ENCODE measurements at places on chromosomes 4 and X.

GRCh38 chr4:77349796-77350195, 192.8 kb downstream of the CCNG2 start:
- no peak for DNase-seq

DNA sequence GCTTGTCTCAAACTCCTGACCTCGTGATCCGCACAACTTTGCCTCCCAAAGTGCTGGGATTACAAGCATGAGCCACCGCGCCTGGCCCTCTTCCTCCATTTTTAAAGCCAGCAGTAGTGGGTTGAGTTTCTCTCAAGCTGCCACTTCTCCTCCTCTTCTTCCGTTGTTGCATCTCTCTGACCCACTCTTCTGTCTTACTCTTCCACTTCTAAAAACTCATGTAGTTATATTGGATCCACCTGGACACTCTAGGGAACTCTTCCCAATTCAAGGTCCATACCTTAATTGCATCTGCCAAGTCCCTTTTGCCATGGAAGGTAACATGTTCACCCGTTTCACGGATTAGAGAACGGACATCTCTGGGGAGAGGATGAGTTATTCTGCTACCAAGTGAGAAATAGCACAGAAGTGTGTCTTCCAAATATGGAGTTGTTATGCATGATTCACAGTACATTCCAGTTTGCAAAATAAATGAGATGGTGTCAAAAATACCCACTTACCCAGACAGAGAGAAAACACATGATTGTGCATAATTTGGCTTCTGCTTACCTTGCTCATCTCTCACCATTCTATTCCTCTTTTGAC, 51.8 kb downstream of the GBA3 start:
- no peak for DNase-seq

GRCh38 chr4:95715830-95716229, 124.1 kb upstream of the PDHA2 start:
- DNase-seq, result no peak

DNA sequence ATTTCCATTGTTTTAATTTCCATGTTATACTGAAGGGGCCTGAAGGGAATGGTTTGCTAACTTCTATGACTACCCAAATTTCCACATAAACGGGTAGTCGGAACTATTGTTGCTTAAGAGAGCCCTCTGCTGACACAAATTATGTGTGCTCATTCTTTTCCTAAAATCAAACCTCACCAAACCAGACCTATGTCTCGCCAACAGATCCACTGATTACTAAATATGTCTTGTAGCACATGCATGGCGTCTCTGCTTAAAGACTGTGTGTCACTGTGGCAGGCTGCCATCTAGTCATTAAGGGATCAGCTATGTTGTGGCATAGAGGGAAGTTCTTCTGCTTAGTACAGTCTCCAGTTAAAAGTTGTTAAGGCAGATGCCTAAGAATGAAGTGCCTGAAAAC, 25.1 kb downstream of the PIR start:
- DNase-seq, result no peak

DNA sequence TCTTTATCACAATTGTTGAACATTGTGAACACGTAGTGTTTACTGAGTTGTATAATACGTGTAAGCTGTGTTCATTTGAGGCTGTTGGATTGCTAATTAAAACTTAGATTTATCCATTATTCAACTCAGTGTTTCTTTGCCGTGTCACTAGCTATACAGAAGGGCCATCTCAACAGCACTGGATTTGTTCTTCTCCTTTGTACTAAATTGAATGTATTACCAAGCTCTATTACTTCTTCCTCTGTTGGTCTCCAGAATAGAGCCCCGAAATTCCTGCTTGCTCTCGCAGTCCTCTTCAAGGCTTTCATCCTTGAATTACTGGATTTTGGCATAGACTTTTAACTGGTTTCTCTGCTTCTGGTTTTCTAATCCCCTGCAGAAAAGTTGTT, 182.8 kb downstream of the BMPR1B start:
- no peak for DNase-seq

- DNase-seq, result no peak
These were observed 803.8 kb upstream of the AMOT start for GRCh38 chrX:113644426-113644825.

- no peak for DNase-seq
These were observed 17.5 kb upstream of the IGSF1 start for GRCh38 chrX:131306601-131307000.

- DNase-seq, result no peak
These were observed 415.4 kb downstream of the SPRY1 start for GRCh38 chr4:123812066-123812390.

- no peak for DNase-seq
These were observed 20.2 kb downstream of the PDK3 start for GRCh38 chrX:24485323-24485722.

DNA sequence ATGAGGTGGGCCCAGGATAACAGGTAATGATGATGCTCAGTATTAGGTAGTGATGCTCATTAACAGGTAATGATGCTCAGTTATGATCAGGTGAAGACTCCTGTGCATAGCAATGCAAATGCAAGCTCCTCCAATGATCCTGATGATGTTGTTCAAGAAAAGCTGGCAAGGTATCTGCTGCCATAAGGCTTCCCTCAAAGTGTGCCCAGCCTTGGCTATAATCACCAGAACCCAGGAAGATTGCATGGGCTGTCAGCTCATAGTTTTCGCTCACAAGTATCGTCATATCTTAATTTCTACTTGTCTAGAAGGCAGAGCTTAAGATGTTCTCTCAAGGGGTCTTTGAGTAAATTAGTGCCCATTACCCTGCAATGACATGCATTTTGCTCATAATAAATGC, 366.2 kb upstream of the CLNK start:
- DNase-seq, result no peak

DNA sequence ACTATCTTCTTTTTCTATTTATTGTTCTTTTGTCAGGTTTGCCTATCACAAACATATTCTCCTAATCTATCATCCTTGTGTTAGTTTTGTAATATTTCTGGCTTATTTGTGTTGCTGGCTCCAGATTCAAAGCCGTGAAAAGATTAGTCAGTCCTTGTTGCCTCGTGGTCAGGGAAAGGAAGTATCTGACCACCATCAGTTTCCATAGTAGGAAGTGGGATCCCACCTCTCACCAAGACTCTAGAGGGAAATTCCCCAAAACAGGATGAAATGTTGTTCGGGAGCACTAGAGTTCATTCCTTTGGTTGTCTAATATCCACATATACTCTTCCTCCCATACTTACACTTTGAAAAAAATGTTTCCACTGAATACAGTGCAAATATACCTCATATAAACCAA, 131.0 kb upstream of the HUWE1 start:
- DNase-seq, result no peak

DNA sequence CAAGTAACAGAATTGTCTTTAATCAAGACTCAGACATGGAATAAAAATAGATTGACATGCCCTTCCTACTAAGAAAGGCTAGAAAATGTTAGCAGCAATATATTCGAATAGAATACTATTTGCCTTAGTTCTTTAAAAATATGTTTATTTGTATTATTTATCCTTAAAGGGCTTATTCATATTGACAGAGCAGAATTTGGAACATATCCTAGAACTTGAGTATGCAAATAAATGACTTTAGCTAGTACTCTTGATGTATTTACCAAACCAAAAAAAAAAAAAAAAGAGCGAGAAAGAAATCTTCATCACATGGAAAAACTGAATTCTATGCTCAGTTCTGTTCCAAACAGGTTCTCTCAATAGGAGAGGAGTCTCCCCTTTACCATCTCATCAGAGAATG, 68.9 kb upstream of the PPARGC1A start:
- DNase-seq, result no peak

GRCh38 chrX:118740276-118740889, 13.0 kb downstream of the IL13RA1 start:
- DNase-seq, result no peak

DNA sequence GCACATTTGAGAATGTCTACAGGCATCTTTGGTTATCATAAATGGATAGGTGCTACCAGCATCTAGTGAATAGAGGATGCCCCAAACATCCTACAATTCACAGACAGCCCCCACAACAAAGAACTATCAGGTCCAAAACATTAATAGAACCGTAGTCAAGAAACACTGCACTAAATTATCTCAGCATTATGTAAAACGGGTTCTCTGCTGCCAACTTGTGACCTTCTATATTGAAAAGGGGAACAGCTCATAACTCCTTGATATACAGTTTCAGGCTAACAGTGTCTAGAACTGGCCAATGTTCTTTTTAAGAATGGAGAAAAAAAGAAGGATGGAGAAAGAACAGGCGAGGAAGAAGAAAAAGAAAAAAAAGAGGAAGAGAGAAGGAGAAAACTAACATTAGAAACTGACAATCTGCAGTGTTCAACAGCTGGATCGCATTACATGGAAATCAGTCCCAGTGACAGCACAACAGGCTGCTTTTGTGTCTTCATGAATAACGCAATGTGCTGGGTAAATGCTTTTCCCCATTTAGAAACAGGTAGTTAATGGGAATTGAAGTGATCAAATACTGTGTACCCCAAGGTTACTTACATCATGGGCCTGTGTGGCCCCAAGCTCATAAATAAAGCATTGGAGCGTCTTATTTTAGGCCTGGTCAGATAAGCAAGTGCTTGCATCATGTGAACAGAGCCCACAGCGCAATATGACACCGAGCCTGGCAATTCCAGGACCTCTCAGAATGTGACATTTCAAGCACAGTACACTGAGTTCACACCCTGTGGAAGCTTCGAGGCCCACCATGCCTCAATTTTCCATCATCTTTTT, 339.5 kb downstream of the DHX15 start:
- no peak for DNase-seq

- no peak for DNase-seq
These were observed 72.6 kb downstream of the DMD start for GRCh38 chrX:33138677-33139249.

- no peak for DNase-seq
These were observed 2.3 kb downstream of the TBL1X start for GRCh38 chrX:9467146-9467545.

- DNase-seq, result no peak
These were observed 3.4 kb downstream of the MAGEB5 start for GRCh38 chrX:26219351-26219750.

- no peak for DNase-seq
These were observed 128.9 kb downstream of the REELD1 start for GRCh38 chr4:146343199-146343598.

DNA sequence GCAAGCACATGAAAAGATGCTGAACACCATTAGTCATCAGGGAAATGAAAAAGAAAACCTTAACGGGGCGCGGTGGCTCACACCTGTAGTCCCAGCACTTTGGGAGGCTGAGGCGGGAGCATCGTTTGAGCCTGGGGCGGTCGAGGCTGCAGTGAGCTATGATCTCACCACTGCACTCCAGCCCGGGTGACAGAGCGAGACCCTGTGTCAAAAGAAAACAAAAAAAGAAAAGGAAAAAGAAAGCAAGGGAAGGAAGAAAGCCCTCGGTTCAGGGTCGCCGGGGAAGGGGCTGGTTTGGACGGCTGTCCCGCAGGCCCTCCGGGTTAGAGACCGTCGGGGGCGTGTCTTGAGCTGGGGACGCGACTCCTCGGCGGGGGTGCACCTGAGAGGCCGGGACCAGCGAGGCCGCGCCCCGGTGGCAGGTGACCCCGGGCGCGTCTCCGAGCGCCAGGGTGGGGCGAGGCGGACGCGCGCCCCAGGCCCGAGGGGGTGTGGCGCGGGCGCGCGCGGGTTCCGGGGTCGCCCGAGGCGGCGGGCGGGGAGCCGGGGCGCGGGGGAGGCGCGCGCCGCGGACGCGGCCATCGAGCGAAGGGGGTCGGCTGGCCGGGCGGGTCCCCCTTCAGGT, 478 bp upstream of the PLXNA3 start:
- peak; percentile 36 for DNase-seq

DNA sequence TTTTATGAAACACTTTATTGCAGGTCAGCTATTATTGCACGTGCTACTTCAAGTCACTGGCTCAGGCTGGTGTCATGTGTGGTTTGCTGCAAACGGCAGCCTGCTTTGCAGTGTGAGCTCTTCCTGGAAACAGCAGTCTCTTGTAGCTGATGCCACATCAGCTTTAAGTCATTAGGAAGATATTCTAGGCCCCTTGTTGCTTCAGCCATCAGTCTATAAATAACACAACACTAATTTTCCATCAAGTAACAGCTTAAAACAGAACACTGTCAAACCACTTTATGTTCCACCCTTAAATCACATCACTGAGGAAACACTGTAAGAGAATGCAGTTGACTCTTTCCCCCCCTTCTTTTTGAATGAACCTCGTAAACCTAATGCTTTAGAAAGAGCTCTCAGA, 93.8 kb downstream of the GATB start:
- no peak for DNase-seq

DNA sequence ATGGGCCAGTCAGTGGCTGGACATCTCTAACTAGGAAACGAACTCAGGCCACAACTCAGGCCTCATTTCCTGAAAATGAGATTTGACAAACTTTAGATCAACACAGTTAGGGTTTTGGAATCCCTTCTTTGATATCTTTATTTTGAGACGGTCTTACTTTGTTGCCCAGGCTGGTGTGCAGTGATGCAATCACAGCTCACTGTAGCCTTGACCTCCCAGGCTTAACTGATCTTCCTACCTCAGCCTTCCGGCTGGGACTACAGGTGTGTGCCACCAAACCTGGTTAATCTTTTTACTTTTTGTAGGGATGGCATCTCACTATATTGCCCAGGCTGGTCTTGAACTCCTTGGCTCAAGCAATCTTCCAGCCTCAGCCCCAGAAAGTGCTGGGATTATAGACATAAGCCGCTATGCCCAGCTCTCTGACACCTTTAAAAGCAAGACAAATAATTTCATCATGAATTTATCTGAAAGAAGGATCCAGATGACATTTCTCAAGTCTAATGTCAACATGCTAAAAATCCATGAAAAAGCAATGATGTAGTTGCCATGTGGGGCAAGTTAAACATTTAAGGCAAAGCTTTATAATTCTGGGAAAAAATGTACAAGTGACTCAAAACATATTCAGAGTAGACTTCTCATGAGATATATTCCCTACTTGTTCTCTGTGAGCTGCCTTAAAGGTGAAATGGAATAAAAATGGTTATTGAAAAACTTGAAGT, 89.1 kb upstream of the CBR4 start:
- DNase-seq, result no peak

- peak; percentile 11 for DNase-seq
These were observed 119.8 kb downstream of the NEK1 start for GRCh38 chr4:169492436-169493163.

GRCh38 chr4:133096972-133097371, 52.1 kb upstream of the PCDH10 start:
- DNase-seq, result no peak

- DNase-seq, result no peak
These were observed 37.7 kb downstream of the ERVMER34-1 start for GRCh38 chr4:52713456-52713937.

- DNase-seq, result no peak
These were observed 121.4 kb downstream of the GPAT3 start for GRCh38 chr4:83657336-83657735.

- DNase-seq, result no peak
These were observed 123.1 kb upstream of the BOD1L1 start for GRCh38 chr4:13750594-13750993.

DNA sequence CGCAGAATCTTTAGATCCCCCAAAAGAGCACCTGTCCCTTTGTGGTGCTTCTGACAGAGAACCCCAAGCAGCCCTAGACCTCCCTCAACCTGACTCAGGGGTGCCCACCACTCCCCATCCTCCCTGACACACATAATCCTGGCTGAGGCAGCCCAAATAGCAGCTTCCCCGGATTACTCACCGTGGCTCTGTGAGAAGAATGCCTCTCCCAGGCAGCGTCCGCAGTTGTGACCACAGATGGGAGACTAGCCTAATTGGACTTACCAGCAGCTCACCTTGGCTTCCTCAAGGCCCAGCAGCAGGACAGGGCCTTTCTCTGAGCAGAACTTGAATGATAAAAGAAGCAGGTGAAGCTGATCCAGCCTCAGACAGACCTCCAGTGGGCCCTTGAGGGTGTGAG, 10.3 kb upstream of the ODAPH start:
- DNase-seq, result no peak

Measured in GM18507 (cell line).